RKO (cell line): ENCODE measurements at places on chromosomes 4 and X.

DNA sequence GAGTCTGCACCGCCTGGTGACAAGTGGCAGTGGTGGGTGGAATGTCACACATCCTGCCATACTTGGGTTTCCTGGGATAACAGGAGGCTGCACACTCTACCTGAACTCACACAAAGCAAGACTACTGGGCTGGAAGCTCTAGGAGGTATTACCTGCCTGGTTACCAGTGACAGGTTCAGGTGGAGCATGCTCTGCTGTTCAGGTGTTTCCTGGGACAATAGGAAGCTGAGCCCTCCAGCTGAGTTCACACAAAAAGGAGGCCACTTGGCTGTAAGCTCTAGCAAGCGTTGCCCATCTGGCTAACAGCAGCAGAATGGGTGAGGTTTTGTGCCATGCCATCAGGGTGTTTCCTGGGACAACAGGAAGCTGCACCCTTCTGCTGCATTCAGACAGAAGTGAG is 17.4 kb upstream of the UGT2B7 start:
- DNase-seq: no peak

- DNase-seq: no peak
Observed at GRCh38 chr4:16765546-16765945, 132.9 kb downstream of the LDB2 start.

DNA sequence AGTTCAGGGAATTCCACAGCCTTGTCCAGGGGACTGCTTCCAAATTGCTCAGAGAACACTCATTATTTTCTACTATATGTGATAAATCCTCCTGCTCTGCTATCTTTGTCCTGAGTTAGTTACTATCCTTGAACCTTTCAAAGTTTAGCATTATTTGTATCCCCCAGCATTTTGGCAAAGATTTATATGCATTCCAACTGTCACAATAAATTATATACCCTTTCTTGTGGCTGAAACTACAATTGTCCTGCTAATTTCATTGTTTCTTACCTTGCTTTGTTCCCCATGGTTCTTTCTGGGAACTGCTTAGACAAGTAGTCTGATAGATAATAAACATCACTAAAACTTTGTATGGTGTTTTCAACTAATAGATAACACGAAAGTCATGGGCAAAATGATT is 40.5 kb downstream of the TECRL start:
- no peak for DNase-seq

- no peak for DNase-seq
Observed at GRCh38 chr4:39349326-39349725, 16.8 kb downstream of the RFC1 start.

- DNase-seq: no peak
Observed at GRCh38 chrX:18075603-18076002, 145.1 kb downstream of the BEND2 start.

- DNase-seq: no peak
Observed at GRCh38 chrX:143787341-143787740, 66.8 kb upstream of the SPANXN2 start.

DNA sequence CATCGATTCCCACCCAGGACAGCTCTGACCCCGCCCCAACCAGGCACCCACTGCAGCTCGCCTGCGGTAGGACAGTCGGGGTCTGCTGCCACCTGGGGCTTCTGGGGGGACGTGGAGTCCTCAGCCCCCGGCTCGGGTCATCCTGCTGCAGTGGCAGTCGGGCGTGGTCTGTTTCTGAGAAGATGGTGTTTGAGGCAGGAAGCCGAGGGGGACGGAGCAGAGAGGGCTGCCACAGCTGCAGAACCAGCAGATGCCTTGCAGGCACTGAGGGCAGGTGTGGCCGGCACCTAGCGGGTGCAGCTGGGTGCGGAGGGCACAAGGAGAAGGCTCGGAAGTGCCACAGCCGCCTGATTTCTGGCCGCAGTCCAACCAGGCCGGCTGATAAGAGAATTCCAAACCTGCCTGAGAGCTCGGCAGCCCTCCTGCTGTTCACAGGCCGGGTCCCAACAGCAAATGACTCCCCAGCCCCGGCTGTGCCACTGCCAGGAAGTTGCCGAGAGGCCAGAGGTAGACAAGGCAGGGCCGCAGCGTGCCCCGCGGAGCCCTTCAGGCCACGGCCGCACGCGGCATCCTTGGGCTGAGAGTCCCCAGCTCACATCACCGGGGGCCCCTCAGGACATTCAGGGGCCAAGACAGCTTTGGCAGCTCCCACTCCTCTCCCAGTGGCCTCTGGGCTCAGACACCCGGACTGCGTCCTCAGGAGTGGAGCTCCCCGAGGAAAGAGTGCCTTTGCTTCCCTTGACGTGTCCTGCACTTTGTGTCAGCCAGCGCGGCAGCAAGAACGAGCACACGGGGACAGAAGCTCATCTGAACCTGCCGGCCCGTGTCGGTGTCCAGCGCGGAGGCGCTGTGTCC is 9.4 kb upstream of the CPLX1 start:
- no peak for DNase-seq

DNA sequence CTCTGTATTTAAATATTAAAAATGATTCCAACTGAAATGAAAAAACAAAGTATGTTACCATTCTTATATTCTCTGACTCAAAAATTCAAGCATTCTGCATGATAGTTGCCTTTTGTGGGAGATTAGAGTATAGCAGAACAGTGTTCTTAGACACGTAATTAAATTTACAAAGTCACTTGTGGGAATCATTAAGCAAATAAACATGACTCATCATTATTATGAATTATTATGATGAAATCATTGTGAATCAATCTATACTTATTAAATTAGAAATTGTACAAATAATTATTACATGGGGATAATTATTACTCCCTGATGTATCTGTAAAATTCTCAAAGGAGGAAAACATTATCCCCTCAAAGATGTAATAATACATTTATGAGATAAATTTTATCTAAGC is 358.9 kb upstream of the FSTL5 start:
- no peak for DNase-seq

GRCh38 chr4:86333236-86333635 is 26.6 kb downstream of the MAPK10 start:
- no peak for DNase-seq
